SK-N-SH (cell line): ENCODE measurements at places on chromosomes 16 and 17. TPM values are rescaled to one million over a fixed set of nuclear protein-coding genes. Genes with fewer than 3 reads are reported as not detected.
A peak's percentile ranks its signal among the peaks of the same experiment; 100 is the strongest.

The CACNG1 gene
- not detected in 2 replicates for polyA plus RNA-seq

DNA sequence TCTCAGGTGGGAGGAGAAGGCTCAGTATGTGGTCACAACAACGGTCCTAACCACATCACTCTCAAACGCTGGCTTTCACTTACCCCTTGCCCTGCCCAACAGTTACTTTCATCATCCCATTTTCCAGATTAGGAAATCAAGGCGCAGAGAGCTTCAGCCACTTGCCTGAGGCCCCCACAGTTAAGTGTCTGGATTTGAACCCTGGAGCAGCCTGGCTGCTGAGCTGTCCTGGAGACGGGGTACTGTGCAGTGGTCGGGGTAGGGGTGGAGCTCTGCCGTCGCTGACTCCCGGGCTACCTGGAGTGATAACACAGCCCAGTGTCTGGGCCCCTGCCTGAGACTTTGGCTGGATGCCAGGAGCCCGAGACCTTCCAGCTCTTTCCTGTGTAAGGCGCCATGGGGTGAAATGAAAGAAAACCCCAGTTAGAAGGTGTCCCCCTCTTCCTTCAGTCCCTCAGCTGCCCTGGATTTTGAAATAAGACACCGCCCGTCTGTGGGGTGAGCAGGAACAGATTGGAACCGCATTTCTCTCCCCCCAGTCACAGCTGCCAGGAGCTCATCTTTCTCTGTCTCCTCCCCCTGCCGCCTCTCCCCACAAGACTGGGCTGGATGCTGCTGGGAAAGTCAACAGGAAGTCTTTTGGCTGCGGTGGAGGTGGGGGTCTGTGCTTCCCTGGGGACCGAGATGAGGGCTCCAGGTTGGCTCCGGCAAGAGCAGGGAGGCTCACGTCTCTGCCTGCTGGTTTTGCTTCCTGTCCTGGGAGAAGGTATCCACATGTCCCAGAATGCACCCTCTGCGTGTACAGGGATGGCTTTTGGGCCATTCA, 280.2 kb downstream of the SEC14L1 start:
- H3K4me3 ChIP-seq = peak overlapping the region; percentile 2; the same call in 1 of the 2 replicates
- DNase-seq = peak; percentile 72
- peaks cover 6% of the 10 kb centered on the region; the same call in 1 of the 2 replicates for H3K36me3 ChIP-seq
- H3K27me3 ChIP-seq = no peaks in the 10 kb centered on the region

DNA sequence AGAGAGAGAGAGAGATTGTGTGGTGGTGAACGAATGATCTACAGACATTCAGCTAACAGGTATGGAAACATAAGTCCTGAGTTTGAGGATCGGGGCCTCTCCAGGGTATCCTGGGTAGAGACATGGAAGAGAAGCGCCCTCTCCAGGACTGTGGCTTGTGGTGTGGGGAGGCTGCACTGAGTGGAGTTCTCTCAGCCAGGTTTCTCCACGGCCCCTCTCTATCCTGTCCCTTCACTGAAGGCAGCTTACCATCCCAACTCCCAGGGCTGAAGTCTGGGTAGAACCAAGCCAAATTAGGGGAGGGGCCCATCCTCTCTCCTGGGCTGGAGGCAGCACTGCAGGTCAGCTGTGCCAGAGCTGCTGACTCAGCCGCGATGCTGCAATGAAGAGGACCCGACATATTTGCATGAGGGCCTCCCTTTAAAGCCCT, 6.2 kb downstream of the C1QL1 start:
- no peak for DNase-seq
- H3K36me3 ChIP-seq = no peaks in the 10 kb centered on the region
- peaks cover 3% of the 10 kb centered on the region; the same call in 1 of the 2 replicates for H3K27me3 ChIP-seq
- no peak overlapping the region for H3K4me3 ChIP-seq
- H3K4me1 ChIP-seq = no peaks in the 10 kb centered on the region

- DNase-seq = no peak
- H3K27me3 ChIP-seq = no peaks in the 10 kb centered on the region
- H3K4me1 ChIP-seq = 0 out of 2 replicates have a peak, but pooled peaks cover 9% of the 10 kb centered on the region
- no peak overlapping the region for H3K4me3 ChIP-seq
Measured at GRCh38 chr16:16071631-16072244, 122.3 kb downstream of the ABCC1 start.

The CHST4 gene
- 0.08 and 0.18 TPM in 2 replicates for polyA plus RNA-seq

- no peak overlapping the region for H3K27ac ChIP-seq
- no peaks in the 10 kb centered on the region for H3K4me1 ChIP-seq
- DNase-seq = no peak
- no peak overlapping the region for H3K4me3 ChIP-seq
- H3K36me3 ChIP-seq = no peaks in the 10 kb centered on the region
Measured at GRCh38 chr17:21245639-21246084, 7.5 kb downstream of the NATD1 start.

The PYY gene
- polyA plus RNA-seq = 0.10 and 0.21 TPM in 2 replicates

DNA sequence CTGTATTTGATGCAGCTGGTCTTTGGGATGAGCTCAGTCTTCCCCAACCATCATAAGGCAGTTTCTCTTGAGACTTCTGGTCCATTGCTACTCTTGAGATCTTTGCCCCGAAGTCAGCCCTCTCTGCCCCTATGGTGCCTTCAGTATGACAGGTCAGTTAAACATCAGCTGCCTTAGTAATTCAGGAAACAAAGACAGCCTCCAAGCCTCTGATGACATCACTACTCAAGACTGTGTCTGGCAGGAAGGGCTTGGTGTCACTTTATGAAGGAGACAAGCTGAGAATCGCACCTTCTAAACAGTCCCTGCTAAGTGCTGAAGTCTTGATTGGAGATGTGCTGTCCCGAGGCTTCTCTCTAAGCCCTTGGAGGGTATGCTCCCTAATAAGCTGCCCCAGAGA, 104.9 kb upstream of the TBX2 start:
- H3K27ac ChIP-seq = peak overlapping the region; percentile 66
- H3K4me3 ChIP-seq = no peak overlapping the region
- peaks cover 14% of the 10 kb centered on the region for H3K4me1 ChIP-seq

DNA sequence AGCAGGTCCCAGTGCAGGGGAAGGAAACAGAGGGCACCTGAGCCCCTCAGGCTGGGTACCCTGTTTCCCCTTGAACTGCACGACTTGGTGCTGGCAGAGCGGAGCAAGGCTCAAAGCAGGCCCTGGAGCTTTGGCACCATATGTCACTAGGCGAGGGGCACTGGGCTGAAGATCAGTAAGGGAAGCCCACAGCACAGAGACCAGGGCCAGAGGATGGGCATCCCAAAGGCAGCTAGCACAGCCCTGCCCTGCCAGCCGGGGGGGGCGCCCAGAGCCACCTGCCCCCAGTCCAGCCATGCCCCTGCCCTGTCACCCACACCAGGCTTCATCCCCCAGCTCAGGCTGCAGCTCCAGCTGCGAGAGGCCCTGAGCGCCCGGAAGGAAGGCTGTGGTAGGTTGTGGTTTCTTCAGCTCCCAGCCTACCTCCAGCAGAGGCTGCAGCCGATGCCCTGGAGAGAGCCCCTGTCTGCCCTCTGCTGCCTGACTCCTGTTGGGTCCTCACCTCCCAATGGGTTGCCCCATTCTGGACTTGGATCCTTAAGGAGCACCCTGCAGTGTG, 10.9 kb downstream of the NHERF1 start:
- no peak overlapping the region for H3K4me3 ChIP-seq
- no peaks in the 10 kb centered on the region for H3K27me3 ChIP-seq
- H3K27ac ChIP-seq = peak overlapping the region; percentile 94

GRCh38 chr17:21012736-21013135, 30.1 kb downstream of the USP22 start:
- peaks cover 89% of the 10 kb centered on the region for H3K36me3 ChIP-seq
- H3K4me3 ChIP-seq = no peak overlapping the region
- H3K27me3 ChIP-seq = no peaks in the 10 kb centered on the region
- DNase-seq = no peak

- H3K27me3 ChIP-seq = no peaks in the 10 kb centered on the region
- H3K36me3 ChIP-seq = no peaks in the 10 kb centered on the region
Measured at GRCh38 chr16:87802670-87803069, 36.9 kb upstream of the KLHDC4 start.

The ZNF18 gene
- 3.2 and 5.5 TPM in 2 replicates for polyA plus RNA-seq

- no peaks in the 10 kb centered on the region for H3K4me1 ChIP-seq
- no peak overlapping the region for H3K27ac ChIP-seq
- H3K36me3 ChIP-seq = no peaks in the 10 kb centered on the region
- DNase-seq = no peak
Measured at GRCh38 chr16:27951489-27952120, 111.9 kb downstream of the GSG1L start.

- DNase-seq = peak; percentile 83
- H3K4me1 ChIP-seq = 0 out of 2 replicates have a peak, but pooled peaks cover 15% of the 10 kb centered on the region
- H3K36me3 ChIP-seq = peaks cover 11% of the 10 kb centered on the region
Measured at GRCh38 chr16:1614456-1615102, 2.4 kb downstream of the CRAMP1 start.

- H3K4me3 ChIP-seq = no peak overlapping the region
- DNase-seq = no peak
- no peaks in the 10 kb centered on the region for H3K4me1 ChIP-seq
- no peaks in the 10 kb centered on the region for H3K27me3 ChIP-seq
- H3K27ac ChIP-seq = no peak overlapping the region
Measured at GRCh38 chr17:31869031-31869430, 10.0 kb upstream of the COPRS start.

- H3K4me3 ChIP-seq = no peak overlapping the region
- no peak for DNase-seq
- no peaks in the 10 kb centered on the region; the same call in 1 of the 2 replicates for H3K27me3 ChIP-seq
Measured at GRCh38 chr16:84243732-84244131, 3.9 kb upstream of the KCNG4 start.

DNA sequence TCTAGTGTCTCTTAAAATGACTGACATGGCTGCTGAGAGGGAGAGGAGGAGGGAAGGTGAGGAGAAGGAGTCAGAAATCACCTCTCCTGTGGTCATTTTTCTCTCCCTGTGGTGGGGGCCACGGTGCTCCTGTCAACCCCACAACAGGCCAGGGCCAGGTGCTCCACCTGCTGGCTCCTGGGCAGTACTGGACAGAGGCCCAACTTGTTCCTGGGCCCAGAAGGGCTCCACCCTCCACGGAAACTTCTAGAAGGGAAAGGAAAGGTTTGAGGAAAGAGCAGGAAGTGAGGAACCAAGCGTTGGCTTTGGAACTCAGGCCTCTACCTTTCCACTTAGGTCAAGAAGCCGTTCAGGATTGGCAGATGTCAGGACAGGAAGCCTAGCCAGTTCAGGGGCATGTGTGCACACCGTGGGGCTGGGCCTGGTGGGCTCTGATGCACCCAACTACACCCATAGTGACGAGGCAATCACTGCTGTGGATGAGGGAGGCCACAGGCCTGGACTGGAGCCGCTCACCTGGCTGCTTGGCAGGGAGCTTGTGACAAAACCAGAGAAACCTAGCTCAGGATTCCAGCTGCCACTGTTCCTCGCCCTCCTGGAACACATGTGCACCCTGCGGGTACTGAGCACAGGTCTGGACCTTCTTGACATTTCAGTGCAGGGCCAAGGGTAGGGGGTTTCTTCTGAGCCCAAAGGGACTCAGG, 36.1 kb downstream of the WNT3 start:
- H3K27me3 ChIP-seq = no peaks in the 10 kb centered on the region
- no peaks in the 10 kb centered on the region for H3K36me3 ChIP-seq
- no peak overlapping the region for H3K4me3 ChIP-seq
- DNase-seq = peak; percentile 82
- H3K4me1 ChIP-seq = no peaks in the 10 kb centered on the region

DNA sequence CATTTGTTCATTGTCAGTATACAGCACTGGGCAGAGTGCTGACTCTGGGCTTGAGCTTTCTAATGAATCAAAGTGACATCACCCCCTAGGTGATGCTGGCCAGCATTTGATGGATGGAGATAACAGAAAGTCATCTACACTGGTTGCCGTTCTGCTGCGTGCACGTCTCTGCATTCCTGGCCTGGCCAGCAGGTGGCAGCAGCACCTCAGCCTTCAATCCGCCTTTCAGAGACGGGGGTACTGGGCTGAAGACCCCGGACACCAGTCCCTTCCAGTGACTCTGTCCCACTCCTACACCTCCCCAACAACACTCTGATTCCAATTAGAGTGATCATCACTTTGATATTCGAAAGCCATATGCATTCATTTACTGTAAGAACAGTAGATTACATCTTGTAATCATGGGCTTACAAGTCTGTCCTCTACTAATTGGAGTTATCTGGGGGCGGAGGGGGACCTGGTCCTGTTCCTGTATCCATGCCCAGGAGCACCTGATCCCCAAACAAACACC, 6.0 kb downstream of the CPSF4L start:
- H3K36me3 ChIP-seq = no peaks in the 10 kb centered on the region
- no peaks in the 10 kb centered on the region for H3K27me3 ChIP-seq
- peak overlapping the region; percentile 47 for H3K27ac ChIP-seq
- peak; percentile 91 for DNase-seq
- H3K4me3 ChIP-seq = no peak overlapping the region
